Activated CD4-positive, alpha-beta T cell treated with anti-CD3 and anti-CD28 coated beads, Interleukin-2, amount 50 U/mL, for 48 hours (primary cell): ENCODE measurements at places on chromosomes 7 and 10.

DNA sequence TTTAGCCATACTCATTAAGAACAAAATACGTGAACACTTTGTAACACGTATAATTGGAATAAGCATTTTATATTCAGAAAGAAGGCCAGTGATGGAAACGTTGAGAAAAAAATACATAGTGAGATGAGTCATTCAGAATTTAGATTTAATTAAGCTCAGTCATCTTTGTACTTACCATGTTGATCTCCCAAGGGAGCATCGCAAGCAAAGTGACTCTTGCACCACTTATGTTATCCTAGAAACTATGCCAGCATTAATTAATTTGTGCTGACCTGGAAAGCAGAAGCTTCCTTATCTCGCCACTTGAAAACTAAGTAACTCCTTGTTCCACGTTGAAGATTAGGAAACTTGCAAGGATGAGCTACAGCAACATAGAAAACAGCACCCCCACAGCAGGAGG, 9.7 kb upstream of the MPP7 start:
- DNase-seq: no peak

DNA sequence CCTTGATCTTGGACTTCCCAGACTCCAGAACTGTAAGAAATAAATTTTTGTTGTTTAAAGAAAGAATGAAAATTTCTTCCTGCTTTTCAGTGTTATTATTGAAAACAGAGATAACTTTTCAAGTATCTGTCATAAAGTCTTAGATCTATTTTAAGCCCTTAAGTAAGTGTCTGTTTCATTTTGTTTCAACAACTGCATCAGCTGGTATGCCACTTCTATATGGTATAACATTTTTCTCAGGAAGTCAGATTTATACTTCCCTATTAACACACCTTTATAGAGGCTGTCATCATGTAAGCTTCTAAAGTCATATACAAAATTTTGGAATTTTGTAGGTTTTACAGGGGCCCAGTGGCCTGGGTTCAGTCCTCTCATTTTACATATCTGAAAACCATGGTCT, 24.4 kb downstream of the RALA start:
- DNase-seq: no peak

DNA sequence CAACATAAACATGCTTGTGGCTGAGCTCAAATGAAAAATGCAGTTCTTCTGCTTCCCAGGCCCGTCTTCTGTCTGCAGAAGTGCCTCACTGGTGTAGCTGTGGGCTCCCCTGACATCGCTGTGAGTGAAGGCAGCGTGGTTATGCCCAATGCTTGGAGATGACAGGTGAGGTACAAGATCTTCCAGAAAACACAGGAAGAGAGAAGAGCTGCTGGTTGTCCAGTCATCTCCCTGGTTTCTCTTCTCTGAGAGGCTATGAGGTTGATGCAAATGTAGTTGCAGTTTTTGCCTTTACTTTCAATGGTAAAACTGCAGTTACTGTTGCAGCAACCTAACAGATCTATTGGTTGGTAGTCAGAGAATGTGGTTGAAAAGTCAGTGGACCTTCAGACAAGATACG, 223.6 kb downstream of the GATA3 start:
- peak; percentile 32 for DNase-seq

GRCh38 chr7:127733986-127734385, 82.0 kb downstream of the SND1 start:
- no peak for DNase-seq
